ENCODE measurements at places on chromosomes 2 and 18. TPM values are rescaled to one million over a fixed set of nuclear protein-coding genes. Genes with fewer than 3 reads are reported as not detected.

DNA sequence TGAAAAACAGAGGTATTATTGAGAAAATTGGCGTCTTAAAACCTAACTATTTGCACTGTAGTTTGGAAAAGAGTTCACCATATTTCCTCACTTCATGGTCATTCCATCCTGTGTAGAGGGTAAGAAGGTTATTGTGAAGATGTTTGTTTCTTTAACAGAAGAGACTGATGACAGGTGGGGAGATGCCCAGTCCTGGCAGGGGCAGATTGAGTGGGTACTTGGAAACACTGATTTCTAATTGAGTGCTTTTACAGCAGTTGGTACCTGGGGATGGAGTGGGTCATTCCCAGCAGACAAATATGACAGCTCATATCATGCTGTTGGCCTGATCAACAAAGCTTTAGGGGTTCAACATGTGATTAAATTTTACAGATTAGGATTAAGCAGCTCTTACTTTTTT, 67.5 kb downstream of the MYOM1 start:
- H3K27ac ChIP-seq, result no peak overlapping the region
- peaks cover 3% of the 10 kb centered on the region for H3K27me3 ChIP-seq
- no peaks in the 10 kb centered on the region for H3K36me3 ChIP-seq
- H3K4me1 ChIP-seq, result peaks cover 37% of the 10 kb centered on the region
- no peak for DNase-seq

DNA sequence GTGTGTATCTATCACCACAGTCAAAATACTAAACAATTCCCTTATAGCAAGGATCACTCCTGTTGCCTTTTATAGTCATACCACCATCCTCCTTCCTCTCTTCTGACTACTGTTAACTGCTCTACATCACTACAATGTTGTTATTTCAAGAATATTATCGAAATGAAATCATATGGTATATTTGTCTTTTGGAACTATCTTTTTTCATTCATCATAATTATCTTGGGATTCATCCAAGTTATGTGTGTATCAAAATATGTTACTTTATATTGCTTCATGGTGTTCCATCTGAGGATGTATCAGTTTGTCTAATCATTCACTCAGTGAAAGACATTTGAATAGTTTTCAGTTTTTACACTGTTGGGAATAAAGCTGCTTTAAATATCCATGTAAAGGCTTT, 1423.0 kb upstream of the PIK3C3 start:
- peaks cover 12% of the 10 kb centered on the region for H3K4me1 ChIP-seq
- no peaks in the 10 kb centered on the region for H3K36me3 ChIP-seq
- H3K27ac ChIP-seq, result no peak overlapping the region
- H3K27me3 ChIP-seq, result no peaks in the 10 kb centered on the region

GRCh38 chr18:7626922-7627440, 59.9 kb downstream of the PTPRM start:
- no peaks in the 10 kb centered on the region for H3K27me3 ChIP-seq
- H3K4me3 ChIP-seq, result no peak overlapping the region
- no peak for DNase-seq
- H3K36me3 ChIP-seq, result no peaks in the 10 kb centered on the region
- peaks cover 47% of the 10 kb centered on the region for H3K4me1 ChIP-seq

The IL36A gene
- total RNA-seq, result not detected

The DPP4 gene
- not detected for total RNA-seq

All from osteocyte (in vitro differentiated cells).